Right ventricle myocardium superior (tissue), 1 donor: ENCODE measurements at places on chromosomes 4 and X. TPM values are rescaled to one million over a fixed set of nuclear protein-coding genes. Genes with fewer than 3 reads are reported as not detected.

IL2 gene
- total RNA-seq, result not detected

PNPLA4 gene
- total RNA-seq, result 34.9 TPM

MAGEA2 gene
- total RNA-seq, result not detected

BRS3 gene
- total RNA-seq, result not detected

TSPYL2 gene
- total RNA-seq, result 33.4 TPM

TACR3 gene
- total RNA-seq, result not detected

DNA sequence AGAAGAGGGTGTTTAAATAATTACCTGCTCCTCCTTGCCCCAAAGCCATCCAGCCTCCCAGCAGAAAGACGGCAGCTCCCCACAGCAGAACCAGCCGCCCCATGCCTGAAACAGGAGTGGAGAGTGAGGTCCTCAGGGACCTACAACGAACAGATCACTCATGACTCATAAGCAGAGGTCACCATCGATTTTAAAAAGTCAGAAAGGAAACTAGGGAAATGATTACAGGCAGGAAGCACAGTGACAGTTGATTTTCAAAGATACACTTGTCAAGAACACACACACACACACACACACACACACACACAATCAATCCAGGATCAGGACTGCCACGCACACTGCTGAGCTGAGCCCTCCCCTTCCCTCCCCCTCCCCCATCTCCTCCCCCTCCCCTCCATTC lies at the start of gene CRLF2:
Gene CRLF2 (minus strand): TSS at position 118 of the 400 bp plus-strand sequence. CDS start 15 bp downstream, at position 103.
- no peak for DNase-seq

- DNase-seq, result no peak
Measured at GRCh38 chrX:129958814-129959492, 23.5 kb upstream of the BCORL1 start.

GRCh38 chr4:65007841-65008439 lies 598.7 kb upstream of the TECRL start:
- DNase-seq, result no peak

DNA sequence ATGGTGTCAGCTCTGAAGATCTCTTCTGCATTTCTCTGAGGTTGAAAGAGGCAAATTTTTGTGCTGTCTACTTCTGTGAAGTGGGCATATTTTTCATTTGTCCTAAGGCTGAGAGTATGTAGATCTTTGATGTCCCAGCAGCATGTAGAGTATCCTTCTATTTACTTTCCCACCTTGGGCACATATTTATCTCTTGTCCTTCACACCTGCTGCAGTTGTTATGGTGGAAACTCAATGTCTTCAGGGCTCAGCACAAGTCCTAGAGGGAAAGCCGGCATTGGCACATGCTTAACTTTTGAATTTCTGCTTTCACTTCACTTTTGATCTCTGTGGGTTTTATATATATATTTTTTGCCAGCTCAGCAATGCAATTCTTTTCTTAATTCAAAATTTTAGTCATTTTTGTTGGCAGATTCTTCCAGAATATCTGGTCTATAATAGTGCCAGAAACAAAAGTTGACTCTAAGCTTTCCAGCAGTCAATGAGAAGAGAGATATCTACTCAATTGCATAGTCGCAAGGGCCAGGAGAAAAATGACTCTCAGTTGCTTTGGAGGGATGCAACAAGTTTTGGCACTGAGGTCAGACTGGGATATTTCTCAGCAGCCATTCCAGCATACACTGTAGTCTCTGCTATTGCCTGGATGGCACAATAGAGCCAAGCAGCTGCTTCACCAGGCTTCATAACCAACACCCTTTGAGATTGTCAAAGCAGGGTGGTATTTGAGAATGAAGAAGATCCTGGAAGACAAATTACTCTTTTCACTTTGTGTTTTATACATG lies 127.8 kb upstream of the FAT1 start:
- DNase-seq, result no peak

GRCh38 chr4:165394275-165394674 lies 15.5 kb downstream of the CPE start:
- DNase-seq, result no peak

DNA sequence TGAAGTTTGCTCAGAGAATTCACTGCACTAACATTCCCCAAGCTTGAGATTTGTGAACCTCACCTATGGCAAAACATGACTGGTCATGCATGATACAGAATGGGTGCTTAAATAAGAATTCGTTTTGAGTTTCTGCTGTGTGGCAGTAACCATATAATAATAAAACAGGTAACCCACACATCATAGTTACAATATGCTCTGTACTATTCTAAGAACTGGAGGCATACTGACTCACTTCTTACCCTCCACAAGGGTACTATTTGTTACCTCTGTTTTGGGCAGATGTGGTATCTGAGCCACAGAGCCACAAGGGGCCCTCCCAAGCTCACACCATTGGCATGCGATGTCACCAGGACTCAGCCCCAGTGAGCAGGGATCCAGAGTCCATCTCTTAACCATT lies 17.6 kb downstream of the SLC2A9 start:
- no peak for DNase-seq

DNA sequence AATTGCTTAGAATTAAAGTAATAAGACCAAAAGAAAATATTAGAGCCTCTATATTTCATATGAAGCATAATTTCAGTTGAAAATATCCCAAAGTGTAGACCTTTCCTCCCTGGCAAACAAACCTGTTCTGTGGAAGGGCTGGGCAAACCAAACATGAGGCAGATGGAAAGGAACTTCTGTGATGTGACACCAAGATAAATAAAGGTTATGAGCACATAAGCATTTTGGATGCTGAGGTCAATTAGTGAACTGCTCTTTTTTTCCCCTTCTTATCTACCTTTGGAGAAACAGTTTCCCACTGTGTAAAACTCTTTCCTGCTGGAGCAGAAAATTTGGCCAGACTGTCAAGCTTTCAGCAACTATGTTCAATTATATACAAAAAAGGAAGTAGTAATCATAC lies 109.6 kb upstream of the STIM2 start:
- DNase-seq, result no peak

GRCh38 chrX:1398431-1399340 lies 6.8 kb upstream of the SLC25A6 start:
- peak; percentile 20 for DNase-seq

DNA sequence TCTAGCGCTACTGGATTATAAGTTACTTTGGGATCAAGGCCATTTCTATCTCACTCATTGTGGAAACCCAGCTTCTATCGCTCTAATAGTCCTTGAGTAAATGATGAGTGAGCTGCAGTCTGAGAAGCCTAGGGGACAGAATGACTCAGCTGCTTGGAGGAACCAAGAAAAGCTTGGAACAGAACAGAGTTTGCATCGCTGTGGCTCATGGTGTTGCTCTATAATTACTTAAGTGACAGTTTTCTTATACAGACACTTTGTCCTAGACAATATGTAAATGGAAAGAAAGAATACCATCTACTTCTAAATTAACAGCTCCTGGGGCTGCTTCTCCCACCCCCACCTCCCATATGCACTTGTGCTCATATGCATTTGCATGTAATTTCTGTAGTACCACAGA lies 156.9 kb downstream of the SLIT2 start:
- no peak for DNase-seq

- DNase-seq, result peak; percentile 28
Measured at GRCh38 chrX:72620550-72621145, 48.0 kb upstream of the HDAC8 start.

DNA sequence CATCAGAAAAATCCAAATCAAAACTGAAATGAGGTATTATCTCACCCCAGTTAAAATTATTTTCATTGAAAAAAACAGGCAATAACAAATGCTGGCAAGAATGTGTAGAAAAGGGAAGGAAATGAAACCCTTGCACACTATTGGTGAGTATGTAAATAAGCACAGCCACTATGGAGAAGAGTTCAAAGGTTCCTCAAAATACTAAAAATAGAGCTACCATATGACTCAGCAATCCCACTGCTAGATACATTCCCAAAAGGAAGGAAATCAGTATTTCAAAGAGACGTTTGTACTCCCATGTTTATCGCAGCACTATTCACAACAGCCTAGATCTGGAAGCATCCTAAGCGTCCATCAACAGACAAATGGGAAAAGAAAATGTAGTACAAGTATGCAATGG lies 932.4 kb downstream of the PCDH18 start:
- DNase-seq, result no peak
